ENCODE measurements at places on chromosomes 2 and 18.

- DNase-seq = no peak
Observed at GRCh38 chr2:158575051-158575635, 118.4 kb downstream of the PKP4 start.

GRCh38 chr2:208074610-208075356, 49.5 kb upstream of the PLEKHM3 start:
- no peak for DNase-seq

DNA sequence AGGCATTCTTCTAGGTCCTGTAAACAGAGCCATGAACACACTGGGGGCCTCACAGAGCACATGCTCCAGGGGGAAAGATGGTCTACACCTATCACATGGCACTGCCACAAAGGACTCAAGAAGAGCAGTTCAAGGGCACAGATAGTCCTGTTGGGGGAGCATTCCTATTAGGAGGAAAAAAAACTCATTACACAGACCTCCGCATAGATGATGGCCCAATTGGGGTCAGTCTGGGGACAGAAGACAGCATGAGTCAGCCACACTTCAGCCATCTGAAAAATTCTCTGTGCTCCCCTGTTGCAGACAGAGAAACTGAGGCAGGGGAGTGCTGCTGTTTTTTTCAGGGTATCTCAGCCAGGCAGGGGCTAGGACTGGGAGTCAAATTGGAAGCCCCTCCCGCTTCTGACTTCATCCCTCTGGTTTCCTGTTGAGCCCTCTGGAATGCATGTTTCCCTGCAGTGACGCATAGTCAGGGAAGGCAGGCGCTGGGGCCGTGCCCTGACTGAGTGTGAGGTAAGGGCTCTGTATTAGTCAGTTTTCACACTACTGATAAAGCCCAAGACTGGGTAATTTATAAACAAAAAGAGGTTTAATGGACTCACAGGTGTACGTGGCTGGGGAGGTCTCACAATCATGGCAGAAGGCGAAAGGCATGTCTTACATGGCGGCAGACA, 67.9 kb downstream of the RHOB start:
- no peak for DNase-seq

DNA sequence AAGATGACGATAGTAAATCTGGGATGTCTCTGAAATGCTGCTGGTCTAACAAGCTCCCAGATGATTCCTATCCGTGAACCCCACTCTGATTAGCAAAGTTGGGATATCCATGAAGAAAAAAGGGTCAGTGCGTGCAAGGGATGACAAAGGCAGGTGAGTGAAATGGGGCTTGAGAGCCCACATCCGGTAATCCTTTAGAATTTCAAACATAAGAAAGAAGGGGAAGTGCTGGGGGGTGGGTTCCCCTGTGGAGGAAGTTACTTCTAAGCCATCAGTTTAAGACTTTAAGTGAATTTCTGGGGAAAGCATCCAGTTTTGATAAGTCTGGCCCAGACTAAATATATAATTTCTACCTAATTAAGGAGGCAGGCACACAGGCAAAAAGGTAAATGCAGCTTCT, 209.5 kb downstream of the DPP10 start:
- DNase-seq = no peak

DNA sequence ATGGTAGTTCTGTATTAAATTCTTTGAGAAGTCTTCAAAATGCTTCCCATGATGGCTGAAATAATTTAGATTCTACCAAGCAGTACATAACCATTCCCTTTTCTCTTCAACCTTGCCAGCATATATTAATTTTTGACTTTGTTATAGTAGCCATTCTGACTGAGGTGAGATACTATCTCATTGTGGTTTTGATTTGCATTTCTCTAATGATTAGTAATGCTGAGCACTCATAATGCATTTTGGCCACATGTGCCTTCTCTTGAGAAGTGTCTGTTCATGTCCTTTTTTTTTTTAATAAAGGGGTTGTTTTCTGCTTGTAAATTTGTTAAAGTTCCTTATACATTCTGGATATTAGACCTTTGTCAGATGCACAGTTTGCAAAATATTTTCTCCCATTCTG, 173.9 kb downstream of the CALCRL start:
- no peak for DNase-seq

DNA sequence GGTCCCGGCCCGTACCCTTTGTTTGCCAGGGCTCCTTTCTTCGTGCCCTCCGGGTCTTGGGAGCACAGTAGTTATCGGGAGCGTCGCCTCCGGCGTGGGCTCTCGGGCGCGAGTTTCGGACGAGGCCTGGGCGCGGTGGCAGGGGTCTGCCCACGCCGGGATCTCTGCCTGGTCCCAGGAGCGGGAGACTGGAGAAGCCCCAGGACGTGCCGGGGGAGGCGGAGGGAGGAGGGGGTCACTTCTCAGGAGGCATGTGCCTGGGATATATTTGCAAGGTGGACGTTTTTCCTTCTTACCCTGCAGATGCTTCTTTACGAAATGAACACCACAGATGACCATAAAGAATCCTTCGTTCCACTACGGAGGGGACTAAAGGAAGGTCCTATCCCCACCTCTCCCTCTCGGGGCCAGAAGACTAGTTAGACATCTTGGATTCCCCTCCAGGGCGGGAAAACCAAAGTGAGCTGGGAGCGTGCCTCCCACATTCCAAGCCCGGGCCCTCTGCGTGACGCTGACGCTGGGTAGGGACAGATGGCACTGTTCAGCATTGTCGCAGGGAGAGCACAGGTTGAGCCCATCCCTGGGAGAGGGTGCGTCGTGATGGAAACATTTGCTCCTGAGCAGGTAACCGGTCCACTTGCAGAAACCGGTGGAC, 483 bp upstream of the FHL2 start:
- no peak for DNase-seq
